ENCODE measurements at places on chromosomes 5 and 9. TPM values are rescaled to one million over a fixed set of nuclear protein-coding genes. Genes with fewer than 3 reads are reported as not detected.

The TSLP gene
- 0.56 TPM for polyA plus RNA-seq

The PIP5KL1 gene
- 0.10 TPM for polyA plus RNA-seq

The GARNL3 gene
- polyA plus RNA-seq = 8.9 TPM

The NIM1K gene
- 0.18 TPM for polyA plus RNA-seq

The MTAP gene
- 24.5 TPM for polyA plus RNA-seq

The SCGB3A1 gene
- polyA plus RNA-seq = not detected

Measured in ovary (tissue), 10 donors.